Cardiac muscle cell (in vitro differentiated cells and primary cell): ENCODE measurements at places on chromosomes 6 and 20. TPM values are rescaled to one million over a fixed set of nuclear protein-coding genes. Genes with fewer than 3 reads are reported as not detected.

The RIMS4 gene
- polyA plus RNA-seq, result 2.0 and 3.6 TPM in 2 replicates

DNA sequence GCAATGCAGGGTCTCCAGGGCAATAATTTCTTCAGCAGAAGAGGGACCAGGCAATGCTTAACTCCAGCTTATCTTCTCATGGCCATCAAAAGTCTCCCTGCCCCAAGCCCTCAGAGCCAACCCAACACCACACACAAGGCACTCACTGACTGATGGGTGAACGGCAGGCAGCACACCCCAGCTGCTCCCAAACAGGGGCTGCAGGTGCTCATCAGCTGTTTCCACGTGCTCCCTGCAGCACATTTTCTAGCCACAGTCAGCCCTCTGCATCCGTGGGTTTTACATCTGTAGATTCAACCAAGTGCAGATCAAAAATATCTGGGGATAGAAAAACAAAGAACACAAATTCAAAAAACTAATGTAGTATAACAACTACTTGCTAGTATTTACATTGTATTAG lies 4.0 kb upstream of the GABRR1 start:
- DNase-seq, result no peak

DNA sequence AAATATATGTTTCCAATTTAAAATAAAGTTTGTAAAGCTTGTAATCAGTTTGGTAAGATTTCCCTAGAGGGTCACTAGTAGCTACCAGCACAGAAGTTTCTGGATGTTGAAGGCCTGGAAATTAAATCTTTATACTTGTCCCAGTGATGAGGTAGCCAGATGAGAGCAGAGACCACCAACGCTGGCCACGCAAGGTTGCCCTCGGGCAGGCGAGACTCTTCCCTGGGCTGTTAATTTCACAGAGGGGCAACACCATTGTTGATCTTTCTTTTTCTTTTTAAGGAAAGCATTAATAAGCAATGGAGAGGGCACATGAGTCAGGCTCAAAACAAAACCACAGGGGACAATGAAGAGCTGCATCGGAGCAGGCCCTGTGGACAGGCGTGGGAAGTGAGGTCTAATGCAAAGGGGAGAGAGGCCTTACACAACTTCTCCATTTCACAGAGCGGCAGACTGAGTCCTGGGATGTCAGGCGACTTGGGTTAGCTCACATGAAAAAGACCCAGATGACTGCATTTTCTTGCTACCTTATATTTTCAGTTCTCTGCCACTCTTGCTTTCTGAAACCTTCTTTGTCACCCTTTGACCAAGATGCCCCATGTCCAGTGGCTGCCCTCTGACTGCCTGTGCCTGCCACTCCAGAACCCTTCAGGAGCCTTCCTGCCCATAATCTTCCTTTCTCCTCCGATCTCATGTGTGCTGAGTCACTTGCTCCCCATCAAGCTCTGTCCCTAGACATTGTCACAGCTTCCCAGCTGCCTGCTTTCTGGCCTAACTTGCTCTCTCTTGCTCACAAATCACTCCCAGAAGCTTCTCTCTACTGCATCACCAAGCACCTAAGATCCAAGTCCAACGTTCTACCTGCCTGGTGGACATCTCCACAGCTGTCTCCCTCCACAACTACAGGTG lies 107.7 kb upstream of the CDYL start:
- DNase-seq, result peak; percentile 48

The IYD gene
- not detected in 2 replicates for polyA plus RNA-seq

The PMEPA1 gene
- 10.5 and 10.9 TPM in 2 replicates for polyA plus RNA-seq

- DNase-seq, result no peak
Measured at GRCh38 chr6:70363741-70364493, 49.4 kb upstream of the FAM135A start.

DNA sequence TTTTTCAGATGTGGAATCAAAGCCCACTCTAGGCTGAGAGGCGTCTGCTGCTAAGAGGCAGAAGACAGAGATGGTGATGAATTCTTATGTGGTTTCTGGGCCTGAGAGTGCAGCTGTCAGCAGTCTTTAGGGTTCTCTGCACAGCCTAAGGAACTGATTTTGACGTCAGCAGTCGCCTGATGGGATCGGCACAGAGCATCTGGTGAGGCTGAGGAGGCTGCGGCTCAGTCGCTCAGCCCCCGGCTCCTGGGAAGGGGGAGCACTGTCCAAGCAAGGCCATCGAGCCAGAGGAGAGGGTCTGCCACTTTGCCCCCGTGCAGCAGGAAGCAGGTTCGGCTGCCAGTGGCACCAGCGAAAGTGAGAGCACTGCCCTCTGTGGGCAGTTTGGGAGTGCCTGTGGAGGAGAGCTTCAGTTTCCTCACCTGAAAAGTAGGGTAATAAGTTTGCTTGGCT lies 92.5 kb downstream of the TCP11 start:
- peak; percentile 86 for DNase-seq

The BANF2 gene
- polyA plus RNA-seq, result not detected in 2 replicates

DNA sequence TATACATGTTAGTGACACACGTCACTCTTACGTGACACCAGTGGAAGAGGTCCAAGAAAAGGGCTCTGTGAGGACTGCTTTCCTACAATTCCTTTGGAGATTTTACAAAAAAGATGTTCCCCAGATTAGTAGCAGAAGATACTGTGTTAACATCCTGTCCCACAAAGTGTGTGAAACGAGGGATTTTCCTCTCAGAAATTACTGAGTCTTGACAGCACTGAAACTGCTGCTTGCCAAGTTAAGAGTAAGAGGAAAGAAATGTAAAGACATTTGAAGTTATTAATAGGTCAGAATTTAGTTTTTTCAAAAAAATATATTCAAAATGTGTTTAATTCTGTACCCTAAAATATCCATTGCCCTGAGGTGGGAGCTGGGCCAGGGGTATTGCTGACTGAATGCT lies 58.8 kb upstream of the MAP7 start:
- peak; percentile 56 for DNase-seq

The GGTLC1 gene
- not detected in 2 replicates for polyA plus RNA-seq

DNA sequence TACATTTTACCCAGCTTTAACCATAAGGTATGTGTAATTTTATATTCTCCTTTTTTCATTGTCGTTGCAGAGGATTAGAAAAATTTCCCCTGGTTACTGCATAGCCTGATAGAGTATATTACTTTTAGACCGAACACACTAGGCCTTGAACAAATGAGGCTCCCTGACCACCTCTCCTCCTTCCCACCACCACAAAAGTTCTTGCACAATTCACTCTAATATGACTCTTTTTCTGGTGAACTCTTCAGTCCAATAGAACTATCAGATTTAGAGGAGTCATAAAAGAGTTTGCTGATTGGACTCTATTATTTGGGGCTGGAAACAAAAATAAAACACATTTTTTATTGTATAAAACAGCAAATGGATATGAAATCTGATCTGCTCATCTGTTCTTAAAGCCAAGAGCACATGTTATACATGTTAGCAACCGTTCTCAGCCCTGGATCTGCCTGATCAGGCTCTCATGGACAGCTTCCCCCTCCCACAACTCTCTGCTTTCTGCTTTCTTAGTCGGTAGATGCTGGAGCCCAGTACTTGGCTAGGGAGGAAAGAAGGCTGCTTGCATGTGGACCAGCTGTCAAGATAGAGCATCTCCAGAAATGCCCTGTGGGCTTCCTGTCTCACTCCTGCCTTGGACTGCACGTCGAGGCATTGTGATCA lies 83.5 kb downstream of the CD164 start:
- DNase-seq, result no peak

- DNase-seq, result no peak
Measured at GRCh38 chr6:21844120-21844917, 250.8 kb downstream of the SOX4 start.

DNA sequence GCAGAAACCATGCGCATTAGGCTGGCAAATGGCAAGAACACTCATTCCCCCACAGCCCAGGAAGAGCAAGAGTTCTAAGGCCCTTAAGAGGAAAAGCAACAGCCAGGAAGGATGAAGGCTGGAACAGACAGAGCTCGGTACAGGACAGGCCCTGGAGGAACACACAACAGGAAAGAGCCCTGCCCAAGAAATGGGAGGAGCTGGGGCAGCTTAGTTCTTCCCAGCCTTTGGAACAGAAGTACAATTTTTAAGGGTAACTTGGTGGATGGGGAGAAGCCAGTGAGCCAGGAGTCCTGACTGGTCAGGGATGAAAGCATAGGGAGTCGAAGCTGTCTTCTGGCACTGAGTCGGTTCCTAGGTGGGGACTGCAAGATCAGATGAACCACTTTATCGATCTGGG lies 32.4 kb downstream of the OR2B2 start:
- no peak for DNase-seq

DNA sequence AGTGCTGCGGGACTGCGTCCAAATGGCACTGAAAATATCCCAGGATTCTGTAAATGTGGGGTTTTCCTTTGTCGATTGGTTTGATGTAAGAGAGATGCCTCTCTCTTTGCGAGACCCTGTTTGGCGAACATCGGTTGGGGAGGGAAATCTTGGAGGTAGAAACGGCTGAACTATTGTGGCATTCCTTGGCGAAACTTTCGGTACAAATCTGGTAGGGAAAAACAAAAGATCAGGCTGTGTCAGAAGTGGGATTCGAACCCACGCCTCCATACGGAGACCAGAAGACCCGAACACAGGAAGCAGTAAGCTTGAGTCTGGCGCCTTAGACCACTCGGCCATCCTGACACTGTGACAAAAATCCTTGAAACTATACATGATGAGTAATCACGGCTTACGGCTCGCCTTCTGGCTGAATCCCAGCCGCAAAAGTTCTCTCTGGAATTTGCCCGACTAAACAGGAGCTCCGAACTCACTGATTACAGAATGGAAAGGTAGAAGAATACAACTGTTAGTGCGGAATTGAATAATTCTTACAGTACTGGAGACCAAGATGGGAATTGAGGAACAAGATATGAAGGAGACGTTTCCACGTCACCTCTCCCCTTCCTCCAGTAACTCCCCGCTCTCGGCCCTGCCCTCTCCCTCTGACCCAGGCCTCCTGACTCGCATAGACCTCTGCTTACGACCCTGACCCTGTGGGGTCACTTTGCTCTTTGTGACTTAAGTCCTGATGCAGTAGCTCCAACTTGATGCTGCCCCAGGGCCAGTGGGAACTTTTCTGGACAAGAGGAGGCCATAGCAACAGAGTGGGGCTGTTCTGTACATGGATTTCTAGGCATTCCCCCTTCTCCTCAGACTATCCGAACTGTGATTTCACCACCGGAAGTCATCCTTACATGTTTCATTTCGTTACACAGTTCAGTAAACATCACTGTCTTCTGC lies 132.8 kb upstream of the ZNF184 start:
- peak; percentile 75 for DNase-seq

- no peak for DNase-seq
Measured at GRCh38 chr20:37741570-37741969, 47.7 kb downstream of the CTNNBL1 start.

- DNase-seq, result no peak
Measured at GRCh38 chr6:159746759-159747158, 15.1 kb upstream of the ACAT2 start.

The C4A gene
- 1.9 and 2.5 TPM in 2 replicates for polyA plus RNA-seq

DNA sequence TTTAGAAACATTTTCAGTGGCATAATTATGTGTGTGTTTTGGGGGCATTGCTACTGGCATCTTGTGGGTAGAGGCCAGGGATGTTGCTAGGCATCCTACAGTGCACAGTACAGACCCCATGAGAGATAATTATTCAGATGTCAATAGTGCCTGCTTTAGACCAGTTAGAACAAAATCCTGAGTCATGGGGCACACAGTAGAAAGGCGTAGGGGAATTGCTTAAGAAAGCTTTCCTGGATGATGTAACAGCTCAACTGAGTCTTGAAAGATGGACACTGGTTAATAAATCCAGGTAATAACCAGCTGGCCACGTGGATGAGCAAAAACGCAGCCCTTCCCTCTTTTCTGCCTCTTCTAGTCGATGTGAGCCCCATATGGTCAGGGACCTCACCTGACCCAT lies 51.1 kb downstream of the KCNB1 start:
- DNase-seq, result no peak

The C6orf52 gene
- polyA plus RNA-seq, result 3.6 and 7.2 TPM in 2 replicates

DNA sequence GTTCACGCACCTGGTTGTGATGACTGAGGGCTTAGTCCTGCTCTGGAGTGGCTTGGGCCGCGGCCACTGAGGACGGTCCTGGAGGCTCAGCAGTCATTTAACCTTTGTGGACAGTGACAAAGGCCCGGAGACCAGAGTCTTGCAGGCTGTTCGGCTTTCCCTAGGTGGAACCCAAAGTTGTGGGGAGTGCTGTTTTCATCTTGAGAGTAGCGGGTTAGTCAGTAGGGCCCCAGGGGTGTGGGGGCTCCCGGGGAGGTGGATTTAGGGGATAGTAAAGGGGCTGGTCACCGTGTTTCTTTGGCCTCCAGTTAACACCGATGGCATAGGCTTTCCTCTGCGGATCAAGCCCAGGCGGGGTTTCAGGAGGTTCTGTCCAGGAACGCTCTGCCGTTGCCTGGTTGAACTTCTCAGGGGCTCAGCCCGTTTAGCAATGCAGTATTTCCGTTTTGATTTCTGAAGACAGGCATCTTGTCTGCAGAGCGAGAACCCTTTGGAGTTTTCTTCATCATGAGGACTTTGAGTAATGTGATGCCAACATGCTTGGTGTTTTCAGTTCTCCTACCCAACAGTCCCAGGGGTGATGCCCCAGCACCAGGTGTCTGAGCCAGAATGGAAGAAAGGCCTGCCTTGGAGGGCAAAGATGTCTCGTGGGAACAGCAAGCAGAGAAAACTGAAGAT lies 31.8 kb downstream of the ZNF831 start:
- DNase-seq, result no peak

The OR2H1 gene
- not detected in 2 replicates for polyA plus RNA-seq

The TRIM10 gene
- polyA plus RNA-seq, result not detected in 2 replicates

The UNC5CL gene
- polyA plus RNA-seq, result 3.3 and 5.3 TPM in 2 replicates

DNA sequence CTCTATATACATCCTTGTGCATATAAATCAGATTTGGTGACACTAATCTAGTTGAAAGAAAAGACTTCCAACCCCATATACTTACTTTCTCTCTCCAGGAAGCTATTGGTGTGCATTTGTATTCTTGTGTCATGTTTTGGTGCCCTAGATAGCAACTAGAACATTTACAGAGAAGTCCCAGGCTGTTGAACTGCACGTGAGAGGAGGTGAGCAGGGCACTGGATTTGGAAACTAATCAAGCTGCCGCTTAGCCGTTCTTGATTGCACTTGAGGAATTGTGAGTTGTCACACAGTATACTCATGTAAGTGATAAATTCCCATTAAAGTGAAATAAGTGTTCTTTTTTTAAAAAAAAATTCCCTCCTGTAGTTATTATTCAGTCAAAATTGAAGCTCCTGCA lies 7.6 kb downstream of the WRNIP1 start:
- DNase-seq, result no peak

- no peak for DNase-seq
Measured at GRCh38 chr6:152176268-152176667, 368.8 kb downstream of the ESR1 start.

DNA sequence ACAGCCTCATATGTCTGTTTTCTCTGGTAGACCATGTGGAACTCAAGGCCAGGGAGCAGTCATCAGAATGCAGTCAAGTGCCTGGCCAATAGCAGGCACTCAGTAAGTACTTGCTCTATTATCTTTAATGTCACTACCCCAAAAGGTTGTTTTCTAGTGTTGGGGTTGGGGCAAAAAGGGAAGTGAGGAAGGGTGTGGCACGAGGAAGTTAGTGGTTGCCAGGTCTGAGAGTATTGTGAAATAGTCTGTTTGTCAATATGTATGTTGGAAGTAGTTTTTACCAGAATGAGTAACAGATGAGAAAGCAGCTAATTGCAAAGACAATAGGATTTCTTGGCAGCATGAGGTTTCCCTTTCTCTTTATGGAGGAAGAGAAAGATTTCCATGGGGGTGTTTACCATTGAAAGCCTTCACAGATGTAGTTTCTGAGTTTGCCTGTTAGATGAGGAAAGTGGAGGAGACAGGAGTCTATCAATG lies 59.5 kb upstream of the ARMH2 start:
- no peak for DNase-seq
